AG08395 (cell line): ENCODE measurements at places on chromosomes 3 and 15.

DNA sequence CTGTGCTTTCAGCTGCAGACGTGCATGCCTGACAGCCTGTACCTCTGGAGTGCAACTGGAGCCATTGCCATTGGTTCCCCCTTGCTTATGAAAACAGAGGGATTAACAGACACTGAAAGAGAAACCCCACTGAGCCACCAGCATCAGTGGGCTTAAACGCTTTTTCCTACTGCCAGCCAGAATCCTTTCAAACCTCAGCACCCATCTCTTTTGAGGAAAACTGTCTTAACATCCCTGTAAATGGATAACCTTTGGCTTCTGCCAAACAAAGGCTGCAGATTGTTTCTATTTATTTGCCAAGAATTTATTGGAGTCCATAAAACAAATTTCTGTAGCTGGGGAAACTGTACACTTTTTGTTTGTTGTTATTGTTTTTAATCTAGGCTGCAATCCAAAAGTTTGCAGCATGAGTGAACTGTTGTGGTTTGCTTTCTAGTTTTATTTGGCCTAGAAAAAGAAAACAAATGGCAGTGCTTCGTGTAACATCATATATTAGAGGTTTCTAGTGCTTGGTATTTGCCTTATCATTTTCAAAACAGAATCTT is 369.2 kb upstream of the IL12A start:
- DNase-seq, result peak; percentile 68

DNA sequence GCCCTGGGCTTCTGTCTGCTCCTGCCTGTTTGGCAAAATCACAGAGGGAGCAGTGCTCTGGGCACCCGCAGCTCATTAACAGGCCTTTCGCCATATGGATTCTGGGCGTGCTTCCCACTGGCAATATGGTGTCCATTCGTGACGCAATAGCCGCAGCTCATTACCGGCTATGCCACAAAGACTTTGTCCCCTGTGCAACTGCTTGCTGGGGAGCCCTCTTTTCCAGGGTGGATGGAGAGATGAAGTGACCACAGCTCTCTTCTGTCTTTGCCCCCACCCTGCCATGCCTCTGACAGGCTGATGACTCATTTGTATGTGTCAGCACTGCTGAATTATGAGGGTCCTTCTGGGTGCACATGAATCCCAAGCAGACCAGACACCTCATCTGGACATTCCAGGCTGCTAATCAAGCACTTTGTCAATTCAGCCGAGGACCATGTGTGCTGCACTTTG is 214.3 kb upstream of the FEZF2 start:
- DNase-seq, result peak; percentile 93

- DNase-seq, result no peak
Observed at GRCh38 chr3:98612996-98613517, 19.6 kb upstream of the CPOX start.

DNA sequence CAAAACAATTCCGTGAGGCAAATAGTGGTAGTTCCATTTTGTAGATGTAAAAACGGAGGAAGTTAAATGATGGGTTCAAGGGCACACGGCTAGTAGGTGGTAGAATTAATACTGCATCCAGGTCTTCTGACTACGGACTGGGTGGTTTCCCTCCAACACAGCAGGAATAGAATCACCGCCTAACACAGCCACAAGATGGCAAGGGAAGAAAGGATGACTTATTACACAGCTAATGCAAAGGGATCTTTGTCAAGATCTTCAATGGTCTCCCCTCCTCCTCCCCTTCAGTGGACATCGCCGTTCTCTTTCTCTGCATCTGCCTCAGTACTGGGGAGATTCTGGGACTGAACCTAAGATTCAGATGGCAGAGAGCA is 524 bp upstream of the TOPBP1 start:
- DNase-seq, result peak; percentile 14

GRCh38 chr3:23738944-23739343 is 66.8 kb upstream of the UBE2E1 start:
- DNase-seq, result no peak

DNA sequence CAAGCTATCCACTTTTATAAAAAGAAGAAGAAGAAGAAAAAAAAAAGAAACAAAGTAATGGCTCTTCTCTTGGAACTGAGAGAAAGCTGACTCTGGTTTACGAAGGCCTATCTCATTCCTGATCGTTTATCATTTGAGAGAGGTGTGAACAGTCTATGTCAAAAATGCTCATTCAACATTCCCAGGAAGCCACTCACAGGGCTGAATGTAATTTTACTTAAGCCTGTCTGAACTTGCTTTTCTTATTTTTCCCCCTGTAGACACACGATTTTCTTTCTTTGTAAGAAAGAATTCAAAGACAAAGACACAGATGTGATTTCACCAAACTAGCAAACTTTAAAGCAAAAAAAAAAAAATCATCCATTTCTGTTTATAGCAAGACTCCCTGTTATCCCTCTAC is 805.8 kb downstream of the FHIT start:
- DNase-seq, result no peak

DNA sequence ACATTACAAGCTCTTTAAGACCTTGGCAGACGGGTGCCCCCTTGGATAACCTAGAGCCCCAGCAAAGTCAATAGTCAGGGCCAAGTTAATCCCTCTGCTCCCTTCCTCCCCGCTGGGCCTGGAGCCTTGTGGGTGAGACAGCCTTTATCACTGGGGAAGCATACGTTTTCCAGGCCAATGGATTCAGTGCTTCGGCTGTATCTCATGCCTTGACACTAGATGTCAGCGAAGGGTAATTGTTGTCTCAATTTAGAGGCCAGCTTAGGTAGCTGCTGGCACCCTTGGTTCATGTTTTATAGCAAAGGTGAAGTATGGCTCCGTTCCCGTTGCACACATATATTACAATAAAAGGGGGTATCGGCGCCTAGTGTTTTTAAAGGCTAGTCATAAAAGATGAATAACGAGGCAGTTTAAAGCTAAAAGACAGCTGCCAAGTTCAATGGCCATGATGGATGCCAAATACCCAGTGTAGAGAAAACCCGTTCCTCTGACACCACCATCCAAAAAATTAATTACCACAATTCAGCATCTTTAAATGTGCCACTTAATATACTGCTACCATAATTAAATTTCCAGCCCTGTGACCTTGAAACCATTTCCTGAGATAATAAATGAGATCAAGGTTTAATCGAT is 52.3 kb upstream of the BNIP2 start:
- peak; percentile 30 for DNase-seq

- no peak for DNase-seq
Observed at GRCh38 chr3:10646531-10647335, 141.3 kb upstream of the ATP2B2 start.

- DNase-seq, result no peak
Observed at GRCh38 chr3:139676632-139677387, 962 bp downstream of the NMNAT3 start.

GRCh38 chr3:4060064-4060463 is 243.1 kb upstream of the SETMAR start:
- no peak for DNase-seq

GRCh38 chr15:92326236-92326635 is 67.4 kb upstream of the ST8SIA2 start:
- no peak for DNase-seq

DNA sequence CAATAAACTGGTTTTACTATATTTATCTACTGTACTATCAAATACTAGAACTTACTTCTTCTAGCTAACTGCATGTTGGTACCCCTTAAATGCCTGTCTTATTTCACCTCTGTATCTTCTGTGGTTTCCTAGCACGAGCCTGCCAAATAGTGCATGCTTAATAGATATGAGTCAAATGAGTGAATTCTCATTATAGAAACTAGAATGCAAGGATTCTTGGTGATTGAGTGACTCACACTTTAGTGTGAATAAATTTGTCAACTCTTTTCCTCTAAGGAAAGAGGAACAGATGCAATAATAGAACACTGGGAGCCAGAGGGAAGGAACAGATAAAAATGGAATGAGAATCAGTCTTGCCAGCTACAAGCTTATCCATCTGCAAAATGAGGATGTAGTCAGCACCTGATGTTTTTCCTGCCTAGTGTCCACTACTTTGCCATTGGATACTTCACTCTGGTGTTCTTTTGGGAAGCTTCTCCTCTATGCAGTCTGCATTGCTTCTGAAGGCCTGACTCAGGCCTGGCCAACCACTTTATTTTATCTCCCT is 189.1 kb upstream of the CADPS start:
- no peak for DNase-seq

DNA sequence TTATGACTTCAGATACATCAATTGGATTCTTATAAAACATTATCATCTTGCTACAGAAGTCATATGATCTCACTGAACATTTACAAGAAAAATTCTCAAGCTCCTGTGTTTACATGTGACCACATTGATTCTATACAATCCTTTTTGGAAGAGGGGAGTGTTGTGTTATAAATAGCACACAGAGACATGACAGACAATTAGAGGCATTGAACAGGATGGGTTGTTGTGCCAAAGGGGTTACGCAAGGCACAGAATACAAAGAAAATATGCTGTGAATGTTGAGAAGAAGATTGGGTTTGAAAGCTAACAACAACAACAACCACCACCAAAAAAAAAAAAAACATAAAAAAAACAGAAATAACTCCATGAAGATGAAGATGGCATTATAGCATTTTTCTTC is 32.5 kb upstream of the TBL1XR1 start:
- peak; percentile 9 for DNase-seq

DNA sequence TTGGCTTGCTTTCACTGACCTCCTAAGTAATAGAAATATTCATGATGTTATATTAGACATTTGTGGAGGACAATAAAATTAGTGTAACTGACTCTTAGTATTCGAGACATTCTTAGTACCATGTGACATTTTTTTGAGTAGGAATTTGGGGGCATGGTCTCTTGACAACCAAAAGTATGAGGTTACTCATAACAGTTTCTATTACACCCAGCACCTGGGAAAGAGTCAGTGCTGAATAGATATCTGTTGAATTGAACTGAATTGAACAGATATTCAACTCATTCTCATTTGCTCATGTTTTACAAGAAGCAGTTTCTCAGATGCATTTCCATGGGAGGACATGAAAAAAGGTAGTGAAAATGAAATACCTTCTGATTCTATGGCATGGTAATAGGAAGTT is 84.4 kb downstream of the CMSS1 start:
- DNase-seq, result no peak

GRCh38 chr3:12831301-12831866 is 10.0 kb downstream of the RPL32 start:
- DNase-seq, result no peak

DNA sequence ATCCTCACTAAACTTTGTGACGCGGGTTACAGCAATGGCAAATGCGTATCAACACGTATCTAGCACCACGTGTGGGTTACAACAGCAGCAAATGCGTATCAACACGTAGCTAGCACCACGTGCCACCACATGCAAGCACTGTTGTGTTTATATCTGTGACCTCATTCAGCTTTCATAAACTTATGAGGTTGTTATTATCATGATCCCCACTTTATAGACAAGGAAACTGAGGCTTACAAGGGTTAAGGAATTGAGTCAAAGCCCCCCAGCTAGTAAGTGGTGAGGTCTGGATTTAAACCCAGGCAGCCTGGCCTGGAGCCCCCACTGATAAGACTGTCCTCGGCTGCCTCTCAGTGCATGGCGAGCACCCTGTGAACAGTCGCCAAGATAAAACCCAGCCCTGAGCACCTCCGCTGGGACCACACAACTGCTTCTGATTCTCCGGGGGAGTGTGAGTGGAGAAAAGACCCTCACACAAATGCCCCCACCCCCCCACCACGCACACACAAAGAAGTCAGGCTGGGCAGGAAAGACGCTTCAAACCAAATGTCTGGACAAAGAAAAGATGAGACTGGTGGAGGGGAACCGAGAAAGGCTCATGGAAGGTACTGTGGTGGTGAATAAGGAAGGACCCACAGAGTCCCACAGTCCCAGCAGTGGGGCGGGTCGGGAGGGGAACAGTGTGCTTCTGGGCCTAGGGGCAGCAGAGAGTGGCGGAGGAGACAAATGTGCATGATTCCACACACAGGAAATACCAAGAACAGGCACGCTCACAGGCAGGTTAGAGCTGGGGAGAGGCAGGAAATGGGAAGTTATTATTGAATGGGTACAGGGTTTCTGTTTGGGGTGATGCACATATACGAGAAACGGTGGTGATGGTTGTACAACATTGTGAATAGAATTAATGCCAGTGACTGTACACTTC is 173.4 kb downstream of the XXYLT1 start:
- no peak for DNase-seq

GRCh38 chr3:40247714-40248454 is 61.6 kb upstream of the EIF1B start:
- DNase-seq, result no peak

GRCh38 chr15:99148851-99149276 is 44.0 kb downstream of the SYNM start:
- DNase-seq, result no peak

DNA sequence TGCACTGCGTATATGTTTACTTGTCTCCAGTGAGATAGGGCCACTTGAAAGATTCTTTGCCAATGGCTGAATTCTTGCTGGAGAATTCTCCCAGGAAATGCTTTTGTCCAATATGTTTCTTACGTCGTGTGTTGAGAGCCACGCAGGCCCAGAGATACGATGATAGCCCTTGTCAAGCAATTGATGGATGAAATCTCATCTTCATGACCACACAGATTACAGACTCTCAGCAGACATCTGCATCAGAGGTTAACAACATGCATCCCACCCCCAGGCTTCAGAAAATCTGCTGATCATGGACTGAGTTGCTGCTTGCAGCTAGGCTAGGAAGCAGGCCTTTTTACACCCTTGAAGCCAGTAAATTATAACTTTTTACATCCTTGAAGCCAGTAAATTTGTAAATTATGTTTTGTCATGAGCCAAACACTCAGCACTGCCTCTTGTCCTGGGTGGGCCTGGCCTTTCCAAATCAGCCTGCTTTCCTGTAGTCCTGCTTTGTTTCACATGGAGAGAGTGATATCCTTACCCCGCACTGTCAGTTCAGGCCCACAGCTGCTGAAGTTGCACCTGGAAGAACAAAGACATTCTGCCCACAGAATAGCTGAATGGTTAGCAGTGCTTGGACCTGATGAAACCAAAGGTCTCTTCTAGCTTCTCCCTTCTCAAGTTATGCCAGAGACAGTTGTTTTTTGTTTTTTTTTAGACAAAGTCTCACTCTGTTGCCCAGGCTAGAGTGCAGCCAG is 84.4 kb downstream of the GPR156 start:
- no peak for DNase-seq

GRCh38 chr3:107545680-107546120 is 22.9 kb downstream of the BBX start:
- peak; percentile 38 for DNase-seq

GRCh38 chr3:126915015-126915414 is 67.9 kb upstream of the PLXNA1 start:
- DNase-seq, result no peak

- DNase-seq, result no peak
Observed at GRCh38 chr3:47259114-47259513, 23.5 kb downstream of the KIF9 start.

GRCh38 chr3:12187448-12188327 is 29.0 kb upstream of the TIMP4 start:
- peak; percentile 56 for DNase-seq
